ENCODE measurements at places on chromosomes 13 and 19.

DNA sequence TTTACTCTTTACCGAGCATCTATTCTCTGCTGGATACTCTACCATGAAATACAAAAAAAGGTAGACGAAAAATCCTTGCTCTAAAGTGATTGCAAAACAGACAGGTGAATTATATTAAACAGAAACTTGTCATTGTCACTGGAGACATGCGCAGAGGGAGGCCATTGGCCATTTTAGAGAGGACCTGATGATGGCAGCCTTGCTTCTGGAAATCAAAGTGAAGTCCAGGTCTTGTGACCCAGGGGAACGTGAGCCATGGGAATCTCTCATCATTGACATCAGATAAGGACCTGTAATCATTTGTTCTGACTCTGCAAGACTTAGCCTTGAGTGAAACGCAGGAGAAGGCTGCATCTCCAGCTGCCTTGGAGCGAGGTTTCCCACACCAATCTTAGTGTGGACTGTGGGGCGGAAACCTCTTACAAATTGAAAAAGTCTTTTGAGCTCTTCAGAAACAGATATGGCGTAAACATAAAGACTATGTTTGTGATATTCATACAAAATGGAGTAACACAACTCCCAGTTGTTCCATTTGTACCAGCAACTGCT is 16.8 kb upstream of the SLC46A3 start:
- DNase-seq: no peak

DNA sequence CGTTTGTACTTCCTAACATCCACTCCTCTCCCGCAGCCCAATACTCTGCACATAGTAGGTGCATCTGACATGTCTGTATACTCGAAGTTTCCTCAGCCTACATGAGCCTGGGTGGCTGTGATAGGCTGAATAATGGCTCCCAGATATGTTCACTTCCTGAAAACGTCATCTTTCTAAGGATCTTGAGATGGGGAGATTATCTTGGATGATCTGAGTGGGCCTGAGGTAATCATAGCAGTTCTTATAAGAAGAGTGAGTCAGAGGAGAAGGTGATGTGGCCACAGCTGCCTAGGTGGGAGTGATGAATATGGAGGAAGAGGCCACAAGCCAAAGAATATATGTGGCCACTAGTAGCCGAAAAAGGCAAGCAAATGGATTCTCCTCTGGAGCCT is 84.2 kb downstream of the AKAP11 start:
- DNase-seq: no peak

DNA sequence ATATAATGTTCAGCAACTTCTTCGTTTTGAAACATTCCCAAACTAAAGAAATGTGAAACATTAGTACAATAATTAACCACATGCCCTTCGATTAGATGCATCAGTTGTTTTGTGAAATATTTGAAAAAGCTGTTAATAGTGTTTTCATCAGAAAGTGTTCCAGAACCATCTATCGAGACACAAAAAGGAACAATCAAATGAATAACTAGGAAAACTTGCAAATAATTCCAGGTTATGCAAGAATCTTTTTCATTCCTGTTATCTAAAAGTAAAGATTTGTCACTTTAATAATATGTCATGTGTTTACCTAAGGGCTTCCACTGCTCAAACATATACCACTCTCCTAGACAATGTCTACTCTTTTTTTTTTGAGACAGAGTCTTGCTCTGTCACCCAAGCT is 904.2 kb upstream of the MIR17HG start:
- no peak for DNase-seq

DNA sequence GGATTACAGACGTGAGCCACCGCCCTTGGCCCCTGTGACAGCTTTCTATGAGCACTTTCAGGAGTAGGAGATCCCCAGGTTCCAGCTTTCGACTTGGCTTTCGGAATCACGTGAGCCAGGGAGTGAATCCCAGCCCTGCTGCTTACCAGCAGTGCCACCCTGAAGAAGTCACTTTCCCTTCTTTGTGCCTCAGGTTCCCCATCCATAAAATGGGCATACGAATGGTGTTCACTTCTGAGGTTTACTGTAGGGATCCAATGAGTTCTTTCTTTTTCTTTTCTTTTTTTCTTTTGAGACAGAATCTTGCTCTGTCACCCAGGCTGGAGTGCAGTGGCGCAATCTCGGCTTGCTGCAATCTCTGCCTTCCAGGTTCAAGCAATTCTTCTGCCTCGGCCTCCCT is 4.3 kb upstream of the HOMER3 start:
- no peak for DNase-seq

GRCh38 chr13:71039440-71039839 is 827.6 kb downstream of the DACH1 start:
- no peak for DNase-seq

GRCh38 chr13:84649853-84650252 is 767.6 kb upstream of the SLITRK1 start:
- no peak for DNase-seq

Data from brain (organoid and tissue), 16 donors.